ENCODE measurements at places on chromosomes 1 and 21. TPM values are rescaled to one million over a fixed set of nuclear protein-coding genes. Genes with fewer than 3 reads are reported as not detected.

GRCh38 chr21:32064281-32064910 lies 191.6 kb downstream of the HUNK start:
- DNase-seq, result no peak

GRCh38 chr1:153880962-153881361 lies 41.8 kb downstream of the GATAD2B start:
- DNase-seq, result peak; percentile 97

DNA sequence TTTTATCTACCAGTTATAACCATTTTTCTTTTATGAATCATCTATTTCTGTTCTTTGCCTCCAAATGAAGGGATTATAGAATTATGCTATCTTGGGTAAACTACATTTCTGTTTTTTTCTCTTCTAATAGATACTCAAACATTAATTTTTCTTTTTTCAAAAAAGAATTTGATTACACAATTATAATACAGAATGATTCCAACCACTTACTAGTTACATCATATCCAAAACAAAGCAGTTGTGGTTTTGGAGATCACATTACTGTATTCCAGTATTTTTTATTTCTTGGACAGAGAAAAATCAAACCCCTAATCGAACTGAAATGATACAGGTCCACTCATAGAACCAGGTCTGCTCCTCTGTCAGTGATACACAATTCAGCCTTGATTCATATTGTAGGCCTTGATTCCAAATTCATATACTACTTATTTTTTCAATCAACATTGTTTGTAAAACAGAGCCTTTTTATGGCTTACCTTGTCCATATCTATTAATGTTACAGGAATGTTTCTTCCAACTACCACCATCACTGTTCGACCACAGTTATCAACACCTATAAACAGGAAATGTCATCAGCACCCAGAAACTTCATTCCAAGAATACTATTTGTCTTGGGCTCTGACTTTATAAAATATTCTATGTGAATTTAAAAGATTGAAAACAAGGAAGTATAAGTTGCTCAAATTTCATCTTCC lies 43.2 kb downstream of the GDAP2 start:
- DNase-seq, result no peak

DNA sequence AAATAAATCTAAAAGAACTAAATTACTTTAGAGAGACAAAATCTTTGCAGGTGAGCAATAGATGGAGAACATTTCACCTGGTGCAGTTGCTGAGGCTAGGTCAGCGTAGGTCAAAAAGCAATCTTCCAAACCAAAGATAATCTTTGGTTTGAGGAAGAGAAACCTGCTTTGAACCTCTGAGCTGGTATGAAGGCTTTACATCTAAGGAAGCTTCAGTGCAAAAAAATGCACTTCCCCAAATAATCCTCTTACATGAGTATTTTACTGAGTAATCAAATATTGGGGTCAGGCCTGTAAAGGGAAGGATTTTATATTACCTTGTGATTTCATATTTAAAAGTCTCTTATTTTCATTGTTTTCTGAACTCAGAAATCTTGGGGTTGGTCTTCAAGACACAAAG lies 223.6 kb downstream of the SRGAP2C start:
- DNase-seq, result no peak

DNA sequence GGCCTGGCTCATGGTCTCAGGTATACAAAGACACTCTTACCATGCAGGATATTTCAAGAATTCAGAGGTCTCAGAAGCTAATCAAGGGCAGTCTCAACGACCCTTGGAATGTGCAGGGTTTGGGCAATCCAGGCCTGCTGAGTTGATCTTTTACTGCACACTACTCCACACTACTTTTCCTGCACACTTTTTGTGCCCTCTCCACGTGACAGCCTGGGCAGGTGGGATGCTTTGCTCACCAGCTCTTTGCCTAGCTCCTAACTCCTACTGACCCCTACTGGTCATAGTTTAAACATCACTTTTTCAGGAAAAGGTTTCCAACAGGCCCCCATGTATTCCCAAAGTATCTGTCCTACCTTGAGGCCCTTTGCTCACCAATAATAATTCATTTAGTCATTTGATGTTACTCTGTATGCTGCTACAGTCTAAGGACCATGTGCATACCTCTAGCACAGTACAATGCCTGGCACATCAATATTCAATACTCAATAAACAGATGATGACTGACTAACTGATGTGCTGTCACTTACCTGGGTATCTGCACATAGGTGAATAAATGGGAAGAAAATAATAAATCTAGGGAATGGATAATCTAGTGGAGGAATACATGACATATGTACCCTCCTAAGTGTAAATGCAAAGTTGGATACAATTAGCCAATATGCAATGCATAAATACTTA lies 9.6 kb downstream of the DUSP23 start:
- DNase-seq, result no peak

GRCh38 chr1:230487773-230488428 lies 61.8 kb upstream of the PGBD5 start:
- no peak for DNase-seq

- DNase-seq, result no peak
Measured at GRCh38 chr1:212089560-212090163, 54.1 kb downstream of the DTL start.

GRCh38 chr1:168550971-168551370 lies 7.2 kb upstream of the XCL2 start:
- no peak for DNase-seq

DNA sequence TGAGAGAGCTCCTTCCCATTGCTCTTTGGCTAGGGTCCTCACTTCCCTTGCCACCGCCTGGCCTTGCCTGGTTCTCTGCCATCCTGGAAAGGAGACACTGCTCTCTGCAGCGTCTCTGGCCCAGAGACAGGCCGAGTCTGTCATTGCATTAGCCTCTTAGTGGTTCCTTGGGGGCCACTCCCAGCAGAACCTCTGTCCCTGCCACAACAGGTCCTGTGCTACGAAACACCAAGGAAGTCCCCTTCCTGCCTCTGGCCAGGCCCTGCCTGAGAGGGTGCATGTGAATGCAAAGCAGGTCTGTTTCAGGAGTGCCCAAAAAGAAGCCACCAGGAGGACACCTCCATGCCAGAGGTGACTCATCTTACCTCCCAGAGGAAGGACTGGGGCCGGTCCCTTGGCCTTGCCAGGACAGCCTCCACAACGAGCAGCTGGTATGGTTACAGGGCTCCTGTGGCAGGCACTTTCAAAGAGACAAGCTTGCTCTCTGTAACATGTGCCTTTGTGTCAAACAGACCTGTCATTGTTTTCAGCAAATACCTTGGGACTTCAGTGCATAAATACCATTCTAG lies 59.6 kb downstream of the VPS26C start:
- no peak for DNase-seq

DNA sequence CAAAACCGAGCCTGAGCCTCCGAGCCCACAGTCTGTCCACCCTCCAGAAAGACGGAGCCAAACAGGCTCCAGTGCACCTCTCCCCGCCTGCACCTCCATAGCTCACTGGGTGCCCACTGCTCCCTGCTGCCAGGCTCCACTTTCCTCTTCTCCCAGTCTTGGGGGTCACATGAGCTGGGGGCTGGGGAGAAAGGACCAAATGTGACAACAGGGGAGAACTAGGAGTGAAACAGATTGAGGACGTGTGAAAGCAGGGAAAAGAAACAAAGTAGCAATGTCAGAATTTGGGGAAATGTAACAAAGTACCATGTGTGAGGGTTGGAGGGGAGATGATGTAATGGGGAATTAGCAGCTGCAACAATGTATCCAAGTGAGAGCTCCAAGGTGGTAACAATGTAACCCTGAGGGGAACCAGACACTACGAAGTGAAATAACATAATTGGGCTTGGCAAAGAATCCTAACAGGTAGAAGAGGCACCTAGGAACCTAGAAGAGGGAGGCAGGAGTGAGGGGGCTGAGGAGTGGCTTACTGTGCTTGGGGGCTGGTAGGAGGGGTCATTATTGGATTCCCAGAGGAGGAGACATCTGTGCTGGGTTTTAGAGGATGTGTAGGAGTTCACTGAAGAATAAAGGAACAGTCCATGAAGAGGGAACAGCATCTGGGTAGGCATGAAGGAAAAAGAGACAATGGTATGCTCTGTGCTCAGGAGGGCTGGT lies 12.5 kb downstream of the SDC3 start:
- no peak for DNase-seq

DNA sequence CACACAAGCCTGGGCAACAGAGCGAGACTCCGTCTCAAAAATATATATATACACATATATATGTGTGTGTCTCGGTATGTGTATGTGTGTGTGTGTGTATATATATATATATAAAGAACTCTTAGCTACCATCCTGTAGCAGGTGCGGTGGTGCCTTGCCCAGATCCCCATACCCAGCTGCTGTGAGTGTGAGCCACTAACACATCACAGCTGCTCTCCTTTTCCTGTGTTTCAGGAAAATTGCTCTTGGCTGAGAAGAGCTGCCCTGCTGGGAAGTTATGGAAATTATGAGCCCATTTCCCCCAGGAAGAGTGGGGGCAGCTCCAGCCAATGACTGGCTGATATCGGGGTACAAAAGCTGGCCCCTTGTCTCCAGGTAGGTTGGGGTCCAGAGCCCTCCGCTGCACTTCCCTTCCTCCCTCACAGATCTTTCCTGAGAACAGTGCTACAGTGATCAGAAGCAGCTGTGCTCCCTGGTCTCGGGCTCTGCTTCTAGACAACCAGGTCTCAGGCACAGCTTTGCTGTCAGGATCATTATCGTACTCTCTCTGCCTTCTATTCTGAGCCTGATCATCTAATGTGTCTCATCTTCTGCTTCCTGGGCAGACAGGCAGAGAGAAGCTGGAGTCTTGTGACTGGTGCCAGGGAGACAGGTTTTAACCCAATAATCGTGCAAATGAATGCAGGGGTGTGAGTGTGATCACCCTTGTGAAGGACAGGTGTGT lies 109.6 kb upstream of the ZNF678 start:
- DNase-seq, result no peak

- DNase-seq, result no peak
Measured at GRCh38 chr1:63575340-63575826, 17.8 kb upstream of the PGM1 start.

DNA sequence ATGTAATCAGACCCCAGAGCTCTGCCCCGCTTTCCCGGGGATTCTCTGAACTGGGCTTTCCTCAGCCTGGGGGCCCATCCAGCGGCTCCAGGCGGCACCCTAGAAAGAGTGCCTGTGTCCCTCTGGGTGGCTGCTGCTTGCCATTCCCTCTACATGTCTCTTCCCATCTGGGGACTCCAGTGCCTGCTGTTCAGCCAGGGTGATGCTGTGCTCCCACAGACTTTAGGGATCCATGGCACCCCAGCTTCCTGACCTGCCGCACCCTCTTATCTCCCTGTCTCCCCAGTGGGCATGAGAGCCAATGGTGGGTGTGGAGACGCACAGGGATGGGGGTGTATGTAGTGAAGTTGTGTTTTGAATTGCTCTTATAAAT lies 16.2 kb downstream of the TRAPPC10 start:
- no peak for DNase-seq

GRCh38 chr1:226660410-226661182 lies 78.5 kb downstream of the ITPKB start:
- DNase-seq, result no peak

- peak; percentile 29 for DNase-seq
Measured at GRCh38 chr1:219812491-219813203, 115.7 kb downstream of the SLC30A10 start.

GRCh38 chr1:224867715-224868114 lies 61.8 kb upstream of the DNAH14 start:
- no peak for DNase-seq

DNA sequence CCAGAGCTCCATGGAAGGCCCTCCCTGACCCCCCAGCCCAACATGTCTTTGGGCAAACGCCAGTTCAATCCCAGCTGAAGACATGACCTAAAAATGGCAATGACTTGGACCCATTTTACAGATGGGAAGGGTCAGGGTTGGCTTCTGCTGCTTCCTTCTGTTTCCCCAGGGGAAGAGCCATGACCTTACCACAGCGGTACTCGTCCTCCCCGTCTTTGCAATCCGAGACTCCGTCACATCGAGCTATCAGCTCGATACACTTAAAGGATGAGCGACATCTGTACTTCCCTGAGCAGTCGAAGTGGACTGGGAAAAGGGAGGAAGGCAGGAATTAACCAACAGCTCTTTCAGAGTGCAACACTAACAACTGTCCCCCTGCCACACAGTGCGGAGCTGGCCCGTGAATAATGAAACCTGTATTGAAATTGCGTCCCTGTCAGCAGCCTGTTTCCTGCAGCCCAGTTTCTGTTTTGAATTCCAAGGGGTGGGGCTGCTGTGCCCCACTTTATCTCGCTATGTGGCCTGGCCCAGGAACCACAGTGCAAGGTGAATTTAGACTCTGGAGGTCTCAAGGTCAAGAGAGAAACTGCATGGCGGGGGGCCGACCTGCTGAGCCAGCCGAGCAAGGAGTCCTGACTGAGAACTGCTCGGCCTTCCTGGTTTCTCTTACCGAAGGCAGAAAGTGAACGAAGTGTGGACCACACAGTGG lies 7.0 kb downstream of the TMPRSS3 start:
- DNase-seq, result no peak

- no peak for DNase-seq
Measured at GRCh38 chr21:41201385-41201784, 33.4 kb downstream of the BACE2 start.

DNA sequence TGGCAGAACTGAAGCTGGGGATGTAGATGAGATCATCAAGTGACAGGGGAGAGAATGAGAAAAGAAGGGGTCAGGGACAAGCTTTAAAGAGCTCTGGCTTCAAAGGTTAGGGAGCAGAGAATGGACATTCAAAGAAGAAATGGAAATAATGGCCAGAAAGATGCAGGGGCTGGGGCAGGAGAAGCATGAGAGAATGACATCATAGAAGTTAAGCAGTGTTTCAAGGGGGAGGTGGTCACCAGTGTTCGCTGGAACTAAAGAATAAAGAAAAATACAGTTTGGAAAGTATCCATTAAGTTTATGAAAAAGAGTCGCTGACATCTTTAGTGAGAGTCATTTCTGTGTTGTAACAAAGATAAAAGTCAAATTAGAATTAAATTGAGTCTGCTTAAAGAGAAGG lies 44.3 kb downstream of the TARBP1 start:
- no peak for DNase-seq

DNA sequence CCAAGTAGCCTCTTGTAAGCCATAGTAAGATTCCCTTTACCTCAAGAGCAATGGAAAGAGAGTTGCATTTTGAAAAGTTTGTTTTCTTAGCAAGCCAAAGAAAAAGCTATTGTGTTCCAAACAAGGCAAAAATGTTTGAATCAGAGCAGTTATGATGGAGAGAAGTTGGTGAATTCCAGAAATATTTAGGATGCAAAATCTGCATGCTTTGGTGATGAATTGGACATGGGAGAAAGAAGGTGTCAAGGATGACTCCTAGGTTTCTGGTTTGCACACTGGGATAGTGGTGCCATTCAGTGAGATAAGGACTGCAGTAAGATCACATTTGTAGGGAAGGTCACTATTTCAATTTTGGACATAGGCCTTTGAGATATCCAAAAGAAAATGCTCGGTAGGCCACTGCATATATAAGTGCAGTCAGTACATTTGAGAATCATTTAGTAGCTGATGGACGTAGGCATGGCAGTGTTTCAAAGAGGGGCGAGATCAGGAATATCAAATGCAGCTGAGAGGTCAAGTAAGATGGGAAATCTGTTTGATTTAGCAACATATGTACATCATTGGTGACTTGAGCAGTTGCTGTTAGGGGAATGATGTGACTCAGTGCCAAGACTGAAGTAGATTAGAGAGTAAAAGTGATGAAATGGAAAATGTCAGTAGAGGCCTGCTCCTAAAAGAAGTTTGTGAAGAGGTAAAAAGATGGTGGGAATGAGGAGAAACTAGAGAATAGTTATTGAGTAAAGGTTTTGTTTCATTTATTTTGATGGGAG lies 33.9 kb upstream of the GPR25 start:
- no peak for DNase-seq

Gene SYTL1
- polyA plus RNA-seq, result 6.6 TPM

Gene GNPAT
- 63.4 TPM for polyA plus RNA-seq

Gene GJA8
- polyA plus RNA-seq, result 0.72 TPM

Gene MFSD2A
- 1.8 TPM for polyA plus RNA-seq

Gene IQCC
- 6.8 TPM for polyA plus RNA-seq

Measured in right renal cortex interstitium (tissue), 3 donors.